ENCODE measurements at places on chromosomes 1 and 21.

DNA sequence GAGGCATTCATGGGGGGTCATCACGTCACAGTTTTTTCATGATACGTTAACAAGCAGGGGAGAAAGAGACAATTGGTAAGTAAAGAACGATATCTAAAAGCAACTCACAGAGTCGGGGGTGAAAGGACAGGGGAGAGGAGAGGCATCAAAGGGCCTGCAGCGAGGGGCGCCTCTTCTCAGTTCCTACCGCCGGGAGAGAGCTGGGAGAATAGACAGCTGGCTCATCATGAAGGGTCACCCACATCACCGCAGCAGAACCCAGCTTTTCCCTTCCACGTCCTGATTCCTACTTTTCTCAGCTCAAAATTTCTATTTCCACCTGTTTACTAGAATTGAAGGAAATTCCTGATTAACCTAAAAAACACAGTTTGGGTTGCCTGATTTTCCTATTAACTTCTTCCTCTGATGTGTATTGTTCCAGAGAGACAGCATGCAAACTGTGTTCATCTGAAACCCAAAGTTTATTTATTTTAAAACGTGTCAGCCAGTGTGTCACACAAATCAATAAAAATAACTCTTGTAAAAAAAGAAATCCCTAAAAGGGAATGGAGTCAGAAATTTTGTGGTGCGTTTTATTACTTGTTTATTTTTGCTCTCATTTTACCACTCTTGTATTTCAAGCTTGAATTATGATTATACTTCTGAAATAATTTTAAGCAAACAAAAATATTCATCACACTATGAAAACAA, 75.4 kb downstream of the SLC25A24 start:
- DNase-seq, result no peak

GRCh38 chr1:101004061-101004460, 21.5 kb downstream of the DPH5 start:
- no peak for DNase-seq

DNA sequence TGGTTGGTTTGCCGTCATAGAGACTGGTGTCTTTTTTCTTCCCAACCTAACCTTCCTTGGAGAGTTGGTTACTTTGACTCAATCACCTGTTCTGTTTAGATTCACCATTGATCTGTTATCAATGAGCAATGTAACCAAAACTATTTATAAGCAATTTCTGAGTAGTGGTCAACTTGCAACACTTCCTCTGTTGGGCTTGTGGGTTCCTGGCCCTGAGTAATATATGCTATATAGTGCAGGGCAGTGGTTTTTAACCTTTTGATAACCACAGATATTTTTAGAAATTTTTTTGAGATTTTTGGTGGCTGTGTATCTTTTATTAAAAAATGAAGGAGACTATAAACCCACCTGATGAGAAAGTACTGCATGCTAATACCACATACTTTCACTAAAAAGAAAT, 9.4 kb upstream of the XCL1 start:
- no peak for DNase-seq

GRCh38 chr21:19900149-19900548, 1098.1 kb upstream of the NCAM2 start:
- DNase-seq, result no peak

DNA sequence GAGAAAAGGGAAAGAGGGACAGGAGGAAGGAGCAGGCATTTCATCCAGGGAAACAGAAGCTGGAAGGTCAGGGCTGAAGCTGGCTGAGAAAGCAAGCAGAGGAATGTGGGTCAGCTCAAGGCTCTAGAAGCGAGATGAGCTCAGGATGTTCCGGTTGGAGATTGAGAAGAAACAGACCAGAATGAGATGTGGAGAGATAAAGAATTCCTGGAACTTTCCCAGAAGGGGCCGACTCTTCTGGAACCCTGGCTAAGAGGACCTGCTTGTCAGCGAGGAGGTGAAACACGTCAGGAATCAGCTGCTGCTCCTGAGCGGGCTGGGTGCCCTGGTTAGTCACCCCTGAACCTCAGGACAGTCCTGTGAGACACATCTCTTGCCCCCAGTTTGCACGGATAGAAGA, 75.9 kb downstream of the HUNK start:
- DNase-seq, result no peak

DNA sequence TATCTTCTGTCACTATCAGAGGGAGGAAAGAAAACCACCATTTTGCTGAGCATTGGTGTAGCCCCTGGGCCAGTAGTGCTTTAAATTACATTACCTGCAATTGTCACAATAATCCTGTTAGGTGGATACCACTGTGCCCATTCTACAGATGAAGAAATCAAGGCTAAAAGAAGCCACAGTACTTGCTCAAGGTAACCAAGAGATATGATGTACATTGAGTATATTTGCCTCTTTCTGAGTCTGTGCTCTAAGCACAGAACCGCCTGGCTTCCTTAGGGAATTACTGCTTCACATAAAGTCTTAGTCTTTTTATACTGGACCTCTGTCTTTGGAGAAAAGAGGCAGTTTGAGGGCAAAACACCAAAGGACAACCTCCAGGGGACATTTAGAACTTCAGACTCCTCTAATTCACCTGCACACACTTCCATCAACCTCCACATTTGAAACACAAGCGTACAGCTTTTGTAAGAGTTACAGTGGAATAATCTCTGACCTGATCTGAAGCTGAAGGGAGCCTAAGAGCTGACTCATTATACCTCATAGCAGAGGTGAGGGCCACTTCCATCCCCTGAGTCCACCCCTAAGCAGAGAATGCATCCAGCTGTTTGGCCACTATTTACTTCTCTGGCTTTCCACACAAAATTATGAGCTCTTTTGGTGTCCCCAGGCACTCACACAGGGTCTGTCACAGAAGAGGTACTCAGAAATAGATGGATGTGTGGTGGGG, 61.8 kb downstream of the PLPP3 start:
- no peak for DNase-seq

GRCh38 chr21:27026501-27026900, 59.6 kb upstream of the ADAMTS5 start:
- no peak for DNase-seq

DNA sequence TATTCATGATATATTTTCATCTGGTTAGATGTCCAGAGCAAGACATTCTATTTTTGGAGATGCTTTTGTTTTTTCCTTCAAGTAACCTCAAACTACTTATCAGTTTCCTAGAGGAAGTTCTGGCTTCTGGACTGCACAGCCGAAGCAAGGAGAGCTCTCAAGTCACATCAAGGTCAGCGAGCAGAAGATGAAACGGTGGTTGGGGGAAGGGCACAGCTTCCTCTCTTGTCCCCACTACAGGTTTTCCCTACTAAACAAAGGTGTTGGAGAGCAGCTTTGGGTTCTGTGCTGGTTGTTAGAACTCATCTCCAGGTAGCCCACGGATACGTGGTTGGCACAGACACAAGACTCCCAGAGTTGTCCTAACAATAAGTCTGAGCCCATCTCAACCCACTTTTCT, 5.1 kb upstream of the PLEKHO1 start:
- DNase-seq, result no peak

DNA sequence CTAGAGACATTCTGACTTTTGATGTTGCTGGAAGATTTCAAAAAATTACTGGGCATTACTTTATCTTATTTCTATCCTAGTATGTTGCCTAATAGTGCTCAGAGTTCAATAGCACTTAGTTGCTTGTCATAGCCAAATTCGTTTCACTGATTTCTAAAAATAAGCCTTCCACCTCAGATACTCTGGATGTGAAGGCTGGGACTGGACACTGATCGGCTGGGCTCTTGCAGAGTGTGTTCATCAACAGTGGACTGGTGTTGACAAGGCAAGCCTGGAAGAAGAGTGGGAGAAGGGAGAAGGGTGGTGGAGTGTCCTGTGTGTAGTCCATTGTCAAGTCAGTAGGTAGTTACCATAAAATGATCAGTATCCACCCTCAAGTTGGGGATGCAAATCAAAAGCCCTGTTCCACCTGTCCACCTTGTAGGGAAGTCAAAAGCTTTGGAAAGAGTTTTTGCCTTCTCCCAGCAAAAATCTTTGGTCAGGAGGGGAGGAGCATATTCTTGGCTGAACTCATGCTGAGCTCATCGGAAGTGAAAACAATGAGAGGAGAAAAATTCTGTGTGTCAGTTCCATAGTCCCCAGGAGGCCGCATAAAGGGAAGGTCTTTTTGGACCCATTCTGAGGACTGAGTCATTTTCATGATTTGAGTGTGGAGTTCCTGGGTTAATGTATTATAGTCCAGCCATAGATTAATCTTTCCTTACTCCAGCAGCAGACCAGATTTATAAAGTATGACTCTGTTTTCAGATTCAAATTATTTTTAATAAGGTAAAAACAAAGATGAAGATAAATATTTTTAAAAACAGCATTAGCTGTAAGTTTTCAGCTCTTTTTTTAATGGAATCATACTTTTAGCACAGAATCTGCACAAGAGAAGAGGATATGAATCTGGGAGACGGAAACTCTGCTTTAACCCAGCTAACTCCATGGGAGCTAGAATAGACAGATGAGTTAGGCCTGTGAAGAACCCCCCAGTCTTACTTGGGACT, 99.5 kb upstream of the BMP8A start:
- no peak for DNase-seq

GRCh38 chr21:16342932-16343331, 613.1 kb downstream of the USP25 start:
- no peak for DNase-seq

DNA sequence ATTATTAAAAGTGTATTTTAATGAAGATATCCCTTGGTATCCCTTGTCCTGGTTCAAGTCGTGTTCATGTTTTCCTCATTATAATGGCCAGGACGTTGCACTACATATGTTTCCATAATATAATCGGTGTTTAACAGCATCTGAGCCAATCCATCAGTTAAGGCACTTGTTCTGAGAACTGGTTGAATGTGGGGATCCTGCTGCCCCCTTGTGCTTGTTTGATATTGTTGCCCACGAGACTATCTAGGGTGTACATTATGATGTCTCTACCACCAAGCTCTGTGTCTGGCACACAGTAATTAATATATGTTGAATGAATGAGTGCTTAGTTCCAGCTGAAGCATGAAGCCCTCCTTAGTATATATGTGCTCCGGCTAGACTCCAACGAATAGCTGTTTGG, 193.0 kb downstream of the CACNA1E start:
- DNase-seq, result peak; percentile 64

GRCh38 chr1:47201179-47201578, 11.3 kb upstream of the PDZK1IP1 start:
- DNase-seq, result no peak

GRCh38 chr1:44694863-44695478, 20.5 kb downstream of the ARMH1 start:
- no peak for DNase-seq

GRCh38 chr1:74427681-74428080, 84.7 kb downstream of the LRRC53 start:
- no peak for DNase-seq

GRCh38 chr1:90716243-90716551, 905 bp downstream of the BARHL2 start:
- DNase-seq, result no peak

DNA sequence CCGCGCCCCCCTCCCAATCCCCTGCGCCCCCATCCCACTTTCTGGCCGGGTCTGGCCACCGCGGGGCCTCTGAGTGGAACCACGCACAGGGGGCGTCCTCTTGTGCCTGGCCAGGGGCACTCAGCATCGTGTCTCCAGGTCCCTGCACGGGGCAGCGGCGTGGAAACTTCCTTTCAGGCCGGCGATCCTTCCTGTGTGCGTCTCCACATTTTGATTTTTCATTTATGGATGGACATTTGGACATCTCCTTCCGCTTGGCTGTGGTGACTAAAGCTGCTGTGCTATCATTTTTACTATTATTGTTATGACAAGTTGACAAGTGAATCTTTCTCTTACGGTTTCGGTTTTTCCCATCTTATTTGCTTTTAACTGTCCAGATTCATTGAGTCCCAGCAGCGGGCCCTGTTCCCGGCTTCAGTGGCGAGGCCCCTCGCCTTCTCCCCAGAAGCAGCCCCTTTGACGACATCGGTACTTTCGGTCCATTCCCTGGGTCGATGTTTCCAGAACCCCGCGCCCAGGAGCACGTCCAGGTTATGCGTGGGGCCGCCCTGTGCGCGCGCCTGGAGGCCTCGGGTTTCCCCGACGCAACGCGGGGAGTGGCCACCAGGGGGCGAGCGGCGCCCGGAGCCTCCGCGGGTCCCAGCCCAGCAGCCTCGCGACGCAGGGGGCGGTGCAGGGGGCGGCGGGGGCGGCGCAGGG, 12.4 kb upstream of the SLC19A1 start:
- peak; percentile 95 for DNase-seq

- peak; percentile 76 for DNase-seq
Measured at GRCh38 chr21:42219606-42220137, 732 bp downstream of the ABCG1 start.

- DNase-seq, result no peak
Measured at GRCh38 chr1:27429029-27429425, 36.6 kb downstream of the GPR3 start.

DNA sequence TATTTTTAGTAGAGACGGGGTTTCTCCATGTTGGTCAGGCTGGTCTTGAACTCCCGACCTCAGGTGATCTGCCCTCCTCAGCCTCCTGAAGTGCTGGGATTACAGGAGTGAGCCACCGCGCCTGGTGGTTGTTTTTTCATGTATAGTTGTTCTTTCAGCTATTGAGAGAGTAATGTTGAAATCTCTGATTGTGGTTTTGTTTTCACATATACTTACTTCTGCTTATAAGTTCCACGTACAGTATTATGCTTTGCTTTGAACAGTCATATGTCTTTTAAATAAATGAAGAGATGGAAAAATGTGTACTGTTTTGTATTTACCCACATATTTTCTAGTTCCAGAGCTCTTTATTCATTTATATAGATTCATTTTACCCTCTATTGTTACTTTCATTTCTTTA, 44.5 kb downstream of the MARK1 start:
- no peak for DNase-seq

DNA sequence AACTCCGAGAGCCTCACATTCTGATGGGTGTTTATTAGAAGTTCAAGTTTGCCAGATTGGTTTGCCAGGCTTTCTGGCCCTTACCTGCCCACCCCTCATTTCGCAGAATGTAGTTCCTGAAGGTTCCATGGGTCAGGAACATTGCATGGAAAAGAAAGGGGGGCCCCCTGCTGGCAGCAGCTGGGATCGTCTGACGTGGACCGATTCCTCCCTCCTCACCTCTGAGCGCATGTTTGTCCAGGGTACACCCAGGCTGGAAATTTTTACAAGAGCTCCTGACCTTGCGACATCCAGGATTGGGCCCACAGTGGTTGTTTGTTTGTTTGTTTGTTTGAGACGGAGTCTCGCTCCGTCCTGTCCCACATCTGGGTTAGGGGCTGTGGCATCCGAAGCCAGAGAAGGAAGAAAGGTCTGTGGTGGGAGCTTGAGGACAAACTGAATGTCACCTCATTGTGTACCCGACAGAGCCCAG, 126.0 kb upstream of the TMEM51 start:
- DNase-seq, result peak; percentile 85

DNA sequence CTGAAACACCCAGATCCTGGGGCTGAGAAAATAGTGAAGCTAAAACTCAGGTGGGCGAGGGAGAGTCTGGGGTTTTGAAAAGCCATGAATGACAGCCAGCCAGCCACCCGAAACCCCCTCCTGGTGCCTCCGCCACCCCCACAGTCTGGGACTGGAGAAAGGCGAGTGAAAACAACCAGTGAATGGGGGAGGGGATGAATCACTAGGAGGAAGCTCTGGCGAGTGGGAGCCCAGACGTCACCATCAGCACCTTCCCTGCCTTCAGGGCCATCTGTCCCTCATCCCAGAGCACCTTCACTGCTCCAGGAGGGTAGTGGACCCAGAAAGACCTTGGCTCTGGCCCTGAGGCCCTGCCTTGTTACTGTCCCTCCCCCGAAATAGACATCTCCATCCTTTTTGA, 9.2 kb downstream of the RORC start:
- DNase-seq, result no peak

GRCh38 chr1:43318831-43319230, 18.0 kb downstream of the TIE1 start:
- no peak for DNase-seq

- no peak for DNase-seq
Measured at GRCh38 chr1:24769656-24770651, 24.7 kb downstream of the CLIC4 start.

Data from SK-N-SH (cell line).